ENCODE measurements at places on chromosomes 7 and 10. TPM values are rescaled to one million over a fixed set of nuclear protein-coding genes. Genes with fewer than 3 reads are reported as not detected.

DNA sequence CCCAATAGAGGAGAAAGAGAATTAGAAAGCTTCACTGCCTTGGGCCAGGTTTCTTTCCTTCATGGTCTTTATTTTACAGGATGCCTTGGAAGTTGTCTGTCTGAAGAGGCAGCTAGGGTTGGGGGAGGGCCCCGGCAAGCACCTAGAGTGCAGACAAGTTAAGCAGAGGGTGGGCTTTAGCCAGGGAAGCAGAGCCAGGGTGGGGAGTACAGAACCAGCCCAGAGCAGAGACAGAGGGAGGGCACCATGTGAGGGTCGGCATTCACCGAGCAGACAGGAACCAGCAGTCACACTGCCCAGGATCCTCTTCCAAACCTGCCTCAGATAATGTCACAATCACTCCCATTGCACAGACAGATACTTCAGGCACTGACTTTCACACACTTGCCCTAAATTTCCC, 75.9 kb downstream of the ADARB2 start:
- no peaks in the 10 kb centered on the region for H3K4me1 ChIP-seq
- DNase-seq, result no peak
- no peak overlapping the region for H3K27ac ChIP-seq
- H3K4me3 ChIP-seq, result no peak overlapping the region

DNA sequence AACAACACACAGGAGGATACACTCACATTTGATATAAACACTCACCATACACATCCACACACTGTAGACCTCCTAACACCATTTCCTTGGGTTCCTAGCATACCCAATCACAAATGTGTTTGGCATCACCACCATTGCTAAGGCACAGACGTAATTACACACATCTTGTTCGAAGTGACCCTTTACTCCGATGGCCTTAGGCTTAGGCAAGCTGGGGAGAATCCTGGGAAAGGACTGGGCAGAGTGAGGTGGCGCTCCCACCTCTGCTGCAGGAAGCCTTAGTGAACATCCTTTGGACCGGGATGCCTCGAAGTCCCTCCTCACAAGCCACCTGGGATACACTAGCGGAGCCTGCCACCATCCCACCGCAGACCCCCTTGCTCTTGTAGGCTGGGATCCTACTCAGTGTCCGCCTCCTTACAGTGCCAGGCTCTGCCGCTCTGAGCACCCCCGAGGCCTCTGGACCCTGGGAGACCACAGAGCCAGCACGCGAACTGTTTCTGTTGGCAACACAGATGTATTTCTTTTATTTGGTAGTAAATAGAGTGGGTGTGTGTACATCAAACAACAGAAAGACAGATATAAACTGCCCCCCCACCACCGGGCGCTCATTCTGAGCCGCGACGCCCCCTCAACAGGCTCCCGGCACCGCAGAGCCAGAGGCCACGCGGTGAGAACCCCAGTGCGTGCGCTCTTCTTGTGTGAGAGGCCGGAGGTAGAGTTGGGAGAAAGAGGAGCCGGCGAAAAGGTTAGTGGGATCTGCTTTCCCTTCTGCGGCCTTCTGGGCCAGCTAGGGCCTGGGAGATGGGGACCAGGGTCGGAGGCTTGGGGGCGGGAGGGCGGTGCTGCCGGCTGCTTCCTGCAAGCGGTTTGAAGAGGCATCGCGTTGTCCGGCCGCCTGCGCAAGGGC, 5.9 kb upstream of the HMX2 start:
- H3K36me3 ChIP-seq, result peaks cover 17% of the 10 kb centered on the region
- no peak for DNase-seq
- no peak overlapping the region for H3K4me3 ChIP-seq
- peaks cover 52% of the 10 kb centered on the region for H3K27me3 ChIP-seq
- no peak overlapping the region for H3K27ac ChIP-seq

The NUTM2B gene
- total RNA-seq, result 0.76 TPM

The SP4 gene
- 15.9 TPM for total RNA-seq

All from Calu3 (cell line).